ENCODE measurements at places on chromosomes 3 and 15.

- no peak for DNase-seq
Measured at GRCh38 chr3:184631472-184631861, 69.9 kb downstream of the EPHB3 start.

DNA sequence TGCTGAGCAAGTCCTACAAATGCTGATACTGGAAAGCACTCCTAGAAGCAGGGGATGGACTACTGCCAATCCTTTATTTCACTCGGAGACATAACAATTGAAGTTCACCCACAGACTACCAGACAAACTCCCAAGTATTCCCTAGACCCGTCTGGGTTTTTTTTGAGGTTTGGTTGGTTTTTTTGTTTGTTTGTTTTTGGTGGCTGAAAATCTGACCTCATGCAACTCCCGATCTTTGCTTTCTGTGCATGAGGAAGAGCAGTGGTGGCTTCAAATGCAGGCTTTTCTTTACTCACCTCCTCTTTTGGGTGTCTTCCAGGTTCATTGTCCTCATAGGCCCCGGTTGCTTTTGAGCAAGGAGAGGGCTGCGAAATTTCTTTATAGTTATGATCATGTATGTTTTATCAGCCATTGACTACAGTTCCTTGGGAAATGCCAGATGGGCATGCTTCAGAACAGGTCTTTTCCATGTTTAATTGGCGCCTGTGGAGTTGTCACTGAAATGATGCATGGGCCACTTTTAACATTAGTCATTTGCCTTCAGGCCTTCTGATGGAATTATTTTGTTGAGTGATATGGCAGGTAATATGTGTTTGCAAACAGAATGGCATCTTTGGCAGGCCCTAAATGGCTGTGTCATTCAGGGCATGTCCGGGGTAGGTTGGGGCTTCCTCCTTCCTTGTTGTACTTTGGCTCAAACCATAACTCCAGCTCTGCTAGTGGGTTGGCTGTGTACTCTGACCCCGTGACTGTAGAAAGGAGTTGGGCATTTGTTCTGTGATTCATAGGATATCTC is 81.3 kb upstream of the ZBED2 start:
- no peak for DNase-seq

DNA sequence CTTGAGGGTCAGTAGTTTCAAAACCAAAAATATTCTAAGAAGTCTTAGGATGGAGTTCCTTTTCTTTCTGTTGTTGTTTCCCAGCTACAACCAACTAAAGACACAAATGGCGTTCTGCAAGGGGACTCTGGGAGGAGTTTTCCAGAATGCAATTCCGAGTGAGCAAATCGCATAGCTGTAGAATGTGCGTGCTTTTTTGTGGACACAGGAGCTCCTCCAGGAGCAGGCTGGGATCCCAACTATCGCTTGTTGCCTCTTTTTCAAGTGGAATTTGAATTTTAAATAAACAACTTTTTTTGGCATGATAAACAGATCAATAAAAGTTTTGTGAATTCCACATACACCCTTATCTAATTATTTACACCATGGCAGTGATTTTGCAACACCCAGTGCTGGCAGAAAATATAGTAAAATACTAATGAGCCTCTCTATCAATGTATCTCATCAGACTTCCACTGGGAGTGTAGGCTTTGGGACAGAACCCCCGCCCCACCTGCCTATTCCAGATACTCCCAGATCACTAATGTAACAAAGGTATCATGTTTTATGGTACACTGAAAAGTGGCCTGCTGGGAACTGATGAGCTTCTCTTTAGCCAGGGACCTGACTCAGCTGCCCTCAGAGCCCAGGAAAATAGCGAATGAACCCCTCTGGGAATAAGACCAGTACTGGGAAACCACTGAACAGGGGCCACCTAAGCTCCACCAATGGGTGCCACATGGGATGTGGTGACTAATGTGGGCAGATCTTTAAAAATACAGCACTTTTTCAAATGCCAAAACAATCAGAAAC is 66.4 kb downstream of the LMCD1 start:
- DNase-seq = no peak

GRCh38 chr15:59327942-59328341 is 44.7 kb downstream of the MYO1E start:
- DNase-seq = no peak

DNA sequence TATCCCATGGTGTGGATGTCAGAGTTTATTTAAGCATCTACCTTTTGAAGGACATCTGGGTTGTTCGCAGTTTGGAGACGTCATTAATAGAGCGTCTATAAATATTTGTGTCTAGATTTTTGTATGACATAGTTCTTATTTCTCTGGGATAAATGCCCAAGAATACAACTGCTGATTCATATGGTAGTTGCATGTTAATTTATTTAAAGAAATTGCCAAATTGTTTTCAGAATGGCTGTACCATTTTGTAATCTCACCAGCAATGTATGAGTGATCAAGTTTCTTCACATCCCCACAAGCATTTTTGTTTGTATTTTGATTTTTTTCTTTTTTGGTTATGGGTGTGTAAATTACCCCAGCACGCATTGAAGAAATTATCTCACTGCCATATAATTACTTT is 656.9 kb downstream of the NTRK3 start:
- no peak for DNase-seq

- DNase-seq = no peak
Measured at GRCh38 chr15:36066757-36067156, 512.7 kb upstream of the CDIN1 start.

- DNase-seq = no peak
Measured at GRCh38 chr3:31064021-31064420, 169.6 kb upstream of the GADL1 start.

GRCh38 chr3:182268711-182269110 is 524.6 kb upstream of the ATP11B start:
- no peak for DNase-seq

DNA sequence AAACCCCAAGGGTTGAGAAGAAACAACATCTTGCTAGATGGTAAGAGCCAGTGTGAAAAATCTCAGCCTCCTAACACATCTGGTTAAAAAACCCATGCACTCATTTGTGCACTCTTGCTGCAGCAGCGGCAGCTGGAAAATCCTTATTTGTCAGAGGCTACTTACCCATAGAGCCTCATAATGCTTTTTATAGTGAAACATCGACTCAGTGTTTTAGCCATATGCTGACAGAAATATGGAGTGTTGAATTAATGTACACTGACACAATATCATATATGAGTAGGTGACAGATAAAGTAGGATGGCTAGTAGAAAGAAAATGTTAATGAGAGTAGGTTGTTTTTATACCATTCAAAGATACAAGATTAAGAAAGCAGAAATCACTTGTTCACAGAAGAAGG is 13.0 kb downstream of the SLC9A9 start:
- no peak for DNase-seq

GRCh38 chr3:142647856-142648255 is 51.7 kb downstream of the PLS1 start:
- DNase-seq = no peak

GRCh38 chr3:105354429-105354828 is 12.3 kb upstream of the ALCAM start:
- no peak for DNase-seq

GRCh38 chr3:107407355-107407754 is 30.1 kb downstream of the CCDC54 start:
- DNase-seq = no peak

GRCh38 chr15:68598171-68599152 is 19.7 kb downstream of the CORO2B start:
- no peak for DNase-seq

GRCh38 chr3:16026753-16027152 is 147.7 kb upstream of the GALNT15 start:
- DNase-seq = no peak

DNA sequence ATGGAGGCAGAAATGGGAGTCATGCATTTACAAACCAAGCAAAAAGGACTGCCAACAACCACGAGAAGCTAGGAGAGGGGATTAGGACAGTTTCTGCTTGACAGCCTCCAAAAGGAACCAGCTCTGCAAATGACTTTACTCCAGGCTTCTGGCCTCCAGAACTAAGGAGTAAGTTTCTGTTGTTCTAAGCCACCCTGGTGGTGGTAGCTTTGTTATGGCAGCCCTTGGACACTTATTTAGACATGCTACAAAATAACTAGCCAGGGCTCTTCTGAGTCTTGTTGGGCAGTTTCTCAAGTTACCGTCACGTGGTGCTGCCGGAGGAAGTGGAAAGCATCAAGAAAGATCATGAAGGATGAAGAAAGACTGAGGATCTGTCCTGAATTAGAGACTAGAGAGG is 386.5 kb downstream of the LRTM1 start:
- DNase-seq = no peak

GRCh38 chr3:49500732-49501609 is 30.9 kb downstream of the DAG1 start:
- no peak for DNase-seq

DNA sequence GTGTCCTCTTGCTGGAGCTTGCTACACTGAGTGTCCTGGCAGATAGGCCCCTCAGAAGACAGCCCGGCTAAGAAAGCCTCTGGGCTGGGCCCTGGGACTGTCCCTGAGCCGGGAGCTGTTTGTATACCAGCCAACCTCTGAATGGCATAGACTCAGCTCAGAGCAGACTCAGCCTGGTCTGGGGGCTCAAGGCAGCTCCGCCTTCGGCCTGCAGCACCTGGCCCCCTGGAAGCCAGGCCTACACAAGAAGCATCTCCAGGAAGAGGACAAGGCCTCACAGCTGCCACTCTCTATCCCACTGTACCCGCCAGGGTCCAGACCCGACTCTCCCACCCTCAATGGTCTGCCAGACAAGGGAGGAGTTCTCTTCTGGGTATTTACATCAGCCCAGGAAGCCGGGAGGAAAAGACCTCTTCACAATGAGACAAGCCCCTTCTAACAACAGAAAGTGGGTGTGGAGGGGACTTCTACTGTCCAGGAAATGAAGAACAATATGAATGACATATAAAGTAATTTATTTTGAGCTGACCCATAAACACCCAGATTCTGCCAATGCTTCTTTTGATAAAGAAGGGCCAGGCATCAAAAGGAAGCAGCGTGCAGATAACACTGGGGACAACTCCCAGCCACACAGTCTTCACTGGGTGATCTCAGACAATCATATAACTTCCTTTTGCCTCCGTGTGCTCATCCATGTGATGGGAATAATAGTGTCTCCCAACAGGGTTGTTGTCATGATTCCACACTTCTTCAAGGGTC is 110.2 kb downstream of the TPRA1 start:
- DNase-seq = no peak

- DNase-seq = no peak
Measured at GRCh38 chr15:38414357-38414756, 39.6 kb upstream of the FAM98B start.

DNA sequence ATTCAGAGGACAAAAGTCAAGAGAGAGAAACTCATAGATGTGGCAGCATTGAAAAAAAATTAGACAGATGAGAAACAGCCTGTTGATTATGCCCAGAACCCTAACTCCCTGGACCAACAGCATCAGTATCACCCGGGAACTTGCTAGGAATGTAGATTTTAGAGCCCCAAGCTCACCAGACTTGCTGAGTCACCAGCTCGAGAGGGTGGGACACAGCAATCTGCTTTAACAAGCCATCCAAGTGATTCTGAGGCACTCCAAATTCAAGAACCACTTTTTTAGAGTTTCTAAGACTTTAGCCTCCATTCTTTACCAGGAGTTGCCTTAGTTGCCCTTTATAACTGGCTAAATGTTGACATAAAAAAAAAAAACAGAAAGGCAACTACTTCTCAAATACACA is 70.9 kb downstream of the CGGBP1 start:
- no peak for DNase-seq

GRCh38 chr15:99390667-99391066 is 139.4 kb downstream of the LRRC28 start:
- no peak for DNase-seq

- no peak for DNase-seq
Measured at GRCh38 chr15:30973379-30973778, 18.0 kb downstream of the MTMR10 start.

DNA sequence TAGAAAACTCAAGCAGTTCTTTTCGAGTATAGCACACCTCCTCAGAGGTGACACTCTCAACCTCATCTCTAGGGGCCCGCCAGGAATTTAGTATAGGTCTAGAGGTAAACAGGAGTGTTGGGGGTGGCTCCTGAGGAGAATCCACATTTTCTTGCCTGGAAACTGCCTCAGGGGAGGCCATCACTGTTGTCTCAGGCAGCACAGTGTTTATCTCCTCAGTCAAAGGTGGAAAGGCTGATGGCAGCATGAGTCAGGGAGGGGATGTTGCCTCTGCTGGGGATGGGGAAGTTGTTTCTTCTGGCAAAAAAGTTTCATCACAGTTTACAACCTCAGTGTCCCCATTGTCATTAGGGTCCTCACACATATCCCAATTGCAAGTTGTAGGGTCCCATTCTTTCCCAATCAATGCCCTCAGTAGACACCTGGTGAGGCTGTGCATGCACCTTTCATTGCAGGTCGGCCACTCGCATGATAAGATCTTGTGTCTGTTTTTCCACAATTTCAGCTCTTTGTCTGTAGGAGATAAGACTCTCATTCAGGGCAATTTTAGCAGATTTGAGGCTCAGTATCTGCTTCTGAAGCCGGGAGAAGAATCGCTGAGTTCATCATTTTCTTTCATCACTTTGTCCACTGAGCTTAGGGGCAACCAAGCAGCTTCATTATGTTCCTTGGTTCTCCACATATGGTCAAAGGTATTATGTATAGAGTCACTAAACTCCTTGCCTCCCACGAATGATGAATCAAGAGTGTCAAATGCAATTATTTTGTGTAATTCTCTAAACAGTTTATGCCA is 25.8 kb downstream of the NAALADL2 start:
- no peak for DNase-seq

GRCh38 chr3:129058441-129059200 is 2.0 kb upstream of the GP9 start:
- no peak for DNase-seq

- no peak for DNase-seq
Measured at GRCh38 chr3:112446343-112446742, 52.9 kb downstream of the BTLA start.

GRCh38 chr3:66933233-66933632 is 64.9 kb upstream of the KBTBD8 start:
- no peak for DNase-seq

GRCh38 chr3:42851228-42851834 is 24.3 kb downstream of the CYP8B1 start:
- no peak for DNase-seq

DNA sequence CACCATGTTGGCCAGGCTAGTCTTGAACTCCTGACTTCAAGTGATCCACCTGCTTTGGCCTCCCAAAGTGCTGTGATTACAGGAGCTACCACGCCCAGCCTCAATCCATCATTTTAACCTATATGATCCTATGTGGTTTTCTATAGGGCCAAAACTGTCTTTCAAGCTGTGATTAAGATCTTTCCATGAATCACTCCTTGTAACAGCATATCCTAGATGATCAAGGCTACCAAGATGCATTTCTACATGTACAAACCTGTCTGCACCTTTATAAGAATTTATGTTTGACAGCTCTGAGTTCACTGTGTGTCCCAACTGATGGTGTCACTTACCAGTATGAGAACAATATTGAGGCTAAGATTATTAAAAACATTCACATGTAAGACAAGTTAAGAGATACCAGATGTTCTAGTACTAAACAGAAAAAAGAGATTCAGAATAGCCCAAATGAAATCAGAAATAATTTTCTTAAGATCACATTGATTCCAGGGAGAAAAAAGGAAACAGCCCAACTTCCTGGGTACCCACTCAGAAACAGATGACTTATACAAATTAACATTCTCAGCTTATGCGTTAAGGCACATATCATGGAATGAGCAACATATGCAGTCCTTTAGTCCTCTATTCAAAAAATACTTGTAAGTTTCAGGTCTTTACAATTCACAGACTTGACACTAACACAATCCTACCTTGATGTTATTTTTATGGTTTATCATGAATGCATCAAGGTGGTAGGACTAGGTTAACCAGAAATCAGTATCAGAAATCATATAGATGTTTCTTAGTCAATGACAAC is 24.8 kb upstream of the PPIB start:
- DNase-seq = no peak

Data from activated CD4-positive, CD25-positive, alpha-beta regulatory T cell (primary cell).